Cortex of kidney (tissue), 1 donor: ENCODE measurements at places on chromosomes 4 and X.

DNA sequence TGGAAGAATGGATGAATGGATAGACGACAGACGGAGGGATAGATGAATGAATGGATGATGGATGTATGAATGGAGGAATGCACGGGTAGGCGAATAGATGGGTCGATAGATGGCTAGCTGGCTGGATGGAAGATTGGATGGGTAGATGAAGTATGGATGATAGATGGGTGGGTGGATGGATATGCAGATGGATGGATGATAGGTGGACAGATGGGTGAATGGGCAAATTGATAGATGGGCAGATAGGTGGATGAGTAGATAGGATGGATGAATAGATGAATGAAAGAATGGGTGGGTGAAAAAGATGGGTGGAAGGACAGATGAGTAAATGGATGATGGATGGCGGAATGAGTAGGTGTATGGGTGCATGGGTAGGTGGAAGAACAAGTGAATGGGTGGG lies 57.3 kb downstream of the EVC2 start:
- no peak for DNase-seq

DNA sequence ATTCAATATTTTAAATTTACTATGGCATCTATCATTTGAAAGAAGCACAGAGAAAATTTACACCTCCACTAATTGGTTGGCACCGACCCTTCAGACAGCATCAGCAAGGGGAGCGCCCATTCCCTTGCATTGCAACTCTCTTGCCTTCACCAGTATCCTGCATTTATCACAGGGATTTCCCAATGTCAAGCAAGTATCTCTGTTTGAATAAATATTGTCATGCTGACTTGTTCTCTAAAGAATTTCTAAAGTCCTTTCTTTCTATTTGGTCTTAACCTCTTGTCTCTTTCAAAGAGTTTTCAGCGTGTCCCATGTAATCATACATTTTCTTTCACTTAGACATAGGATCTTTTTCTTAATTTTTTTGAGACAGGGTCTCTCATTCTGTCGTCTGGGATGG lies 10.4 kb downstream of the DCTD start:
- no peak for DNase-seq

DNA sequence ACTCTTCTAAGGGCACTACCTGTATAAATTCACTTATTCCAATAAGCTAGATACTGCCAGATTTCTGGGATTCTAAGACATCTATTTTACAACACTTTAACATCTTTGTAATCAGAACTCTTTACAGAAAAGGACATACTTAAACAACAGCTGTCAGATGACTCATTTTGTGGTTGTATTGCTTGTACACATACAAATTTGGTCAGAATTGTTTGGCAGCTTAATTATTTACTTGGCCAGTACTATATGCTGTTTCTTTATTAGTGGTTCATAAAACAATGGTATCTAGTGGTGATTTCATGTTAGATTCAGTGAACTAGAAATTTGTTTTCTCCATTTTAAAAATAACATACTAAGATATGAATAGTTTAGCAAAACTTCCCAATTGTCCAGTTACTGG lies 27.2 kb downstream of the PALLD start:
- DNase-seq, result no peak

DNA sequence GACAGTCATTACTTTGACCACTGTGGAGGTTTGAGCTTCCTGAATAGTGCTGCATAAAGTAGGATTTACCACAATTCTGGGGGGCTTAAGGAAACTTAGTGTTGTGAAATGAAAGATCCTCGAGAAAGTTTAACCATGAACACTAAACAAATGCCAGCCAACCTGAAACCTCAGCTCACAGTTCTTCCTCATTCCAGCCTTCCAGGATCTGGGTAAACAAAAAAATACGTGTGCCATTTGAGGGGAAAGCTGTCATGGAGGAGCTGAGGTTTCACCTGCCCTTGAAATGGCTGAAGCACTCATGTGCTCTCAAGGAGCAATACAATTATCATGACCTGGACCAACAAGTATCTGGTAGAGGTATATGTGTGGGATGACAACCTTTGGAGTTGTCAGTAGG lies 142.7 kb downstream of the NPNT start:
- DNase-seq, result no peak

GRCh38 chrX:41110801-41111625 lies 25.8 kb downstream of the USP9X start:
- no peak for DNase-seq
